ENCODE measurements at places on chromosomes 2 and 18. TPM values are rescaled to one million over a fixed set of nuclear protein-coding genes. Genes with fewer than 3 reads are reported as not detected.

DNA sequence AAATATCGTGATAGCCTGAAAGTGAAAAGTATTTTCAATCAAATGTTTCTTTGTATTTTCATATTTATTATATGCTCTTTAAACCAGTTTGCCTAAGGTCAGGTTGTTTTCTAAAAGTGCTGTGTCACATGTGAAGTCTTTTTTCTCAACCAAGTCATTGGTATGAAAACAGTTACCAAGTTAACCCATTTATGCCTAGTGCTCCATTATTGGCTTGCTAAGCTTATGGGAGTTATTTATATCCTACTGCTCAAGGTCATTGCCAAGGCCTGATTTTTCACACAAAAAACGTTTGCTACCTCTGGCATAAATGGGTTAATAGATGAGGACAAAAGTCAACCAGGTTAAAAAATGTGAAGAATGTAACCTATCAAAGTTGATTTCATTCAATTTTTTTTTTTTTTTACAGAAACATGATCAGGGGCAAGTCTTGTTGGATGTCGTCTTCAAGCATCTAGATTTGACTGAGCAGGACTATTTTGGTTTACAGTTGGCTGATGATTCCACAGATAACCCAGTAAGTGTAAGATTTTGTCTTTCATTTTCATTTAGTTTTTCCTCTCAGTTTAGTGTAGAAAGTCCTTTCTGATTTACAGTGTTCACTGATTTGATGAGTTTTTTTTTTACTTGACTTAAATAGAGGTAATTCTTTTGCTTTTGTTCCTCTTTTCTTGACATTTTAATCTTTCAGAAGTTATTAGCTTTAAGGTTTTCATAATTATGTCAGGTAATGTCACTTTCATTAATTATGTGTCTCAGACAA, 102.6 kb downstream of the PTPN4 start:
- DNase-seq, result no peak

The MTCL1 gene
- total RNA-seq, result 0.40 TPM

DNA sequence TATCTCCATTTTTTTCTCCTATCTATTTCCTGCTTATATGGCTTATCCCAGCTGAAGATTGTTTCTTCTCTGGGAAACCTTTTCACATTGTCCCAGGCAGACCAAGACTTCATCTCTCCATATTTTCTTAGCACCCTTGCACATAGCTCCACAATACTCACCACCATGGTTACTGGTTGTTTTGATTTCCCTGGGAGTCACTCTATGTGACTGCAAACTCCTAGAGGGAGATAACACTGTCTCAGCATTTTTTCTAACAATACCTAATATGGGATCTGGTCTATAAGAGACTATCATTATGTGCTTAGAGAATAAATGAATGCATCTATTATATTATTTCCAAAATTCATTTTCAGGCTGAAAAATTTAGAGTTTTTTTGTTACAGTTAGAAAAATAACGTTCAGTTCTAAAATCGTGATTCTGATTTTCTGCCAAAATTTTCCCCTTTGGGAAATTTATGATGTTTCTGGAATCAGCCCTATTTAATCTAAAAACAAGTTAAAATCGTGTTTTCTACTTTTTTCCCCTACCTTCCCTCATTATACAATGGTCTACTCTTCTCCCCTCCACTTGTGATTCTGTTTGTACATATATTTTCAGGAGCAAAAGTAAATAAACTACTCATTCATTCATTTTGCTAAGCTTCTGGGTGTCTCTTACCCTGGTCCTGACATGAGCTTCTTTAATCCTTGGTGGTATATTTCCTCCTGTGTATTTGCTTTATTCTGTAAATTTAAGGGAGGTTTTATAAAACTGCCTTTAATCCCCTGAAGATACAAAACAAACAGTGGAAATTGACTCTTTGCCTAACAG, 95.4 kb downstream of the HNMT start:
- no peak for DNase-seq

DNA sequence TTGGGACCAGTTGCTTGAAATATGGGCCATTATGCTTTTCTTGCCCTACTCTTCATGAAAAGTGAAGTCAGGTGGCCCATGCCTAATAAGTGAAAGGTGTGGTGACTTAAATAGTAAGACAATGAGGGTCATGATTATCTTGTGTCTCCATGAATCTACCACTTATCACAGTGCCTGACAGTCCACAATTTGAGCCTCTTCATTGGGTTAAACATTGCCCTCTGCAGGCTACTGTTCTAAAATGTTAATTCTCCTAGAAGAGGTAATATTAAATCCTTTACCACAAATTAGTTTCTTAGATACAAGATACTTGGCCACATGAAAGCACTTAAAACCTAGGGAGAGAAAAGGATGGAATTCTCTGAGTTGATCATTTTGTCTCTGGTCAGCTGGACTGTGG, 4.0 kb downstream of the EGR4 start:
- no peak for DNase-seq

GRCh38 chr2:181231151-181231550, 226.0 kb upstream of the ITGA4 start:
- peak; percentile 16 for DNase-seq

The SPRED2 gene
- 6.1 TPM for total RNA-seq

The UGT1A10 gene
- total RNA-seq, result not detected

GRCh38 chr2:120494446-120494845, 148.5 kb downstream of the INHBB start:
- no peak for DNase-seq

DNA sequence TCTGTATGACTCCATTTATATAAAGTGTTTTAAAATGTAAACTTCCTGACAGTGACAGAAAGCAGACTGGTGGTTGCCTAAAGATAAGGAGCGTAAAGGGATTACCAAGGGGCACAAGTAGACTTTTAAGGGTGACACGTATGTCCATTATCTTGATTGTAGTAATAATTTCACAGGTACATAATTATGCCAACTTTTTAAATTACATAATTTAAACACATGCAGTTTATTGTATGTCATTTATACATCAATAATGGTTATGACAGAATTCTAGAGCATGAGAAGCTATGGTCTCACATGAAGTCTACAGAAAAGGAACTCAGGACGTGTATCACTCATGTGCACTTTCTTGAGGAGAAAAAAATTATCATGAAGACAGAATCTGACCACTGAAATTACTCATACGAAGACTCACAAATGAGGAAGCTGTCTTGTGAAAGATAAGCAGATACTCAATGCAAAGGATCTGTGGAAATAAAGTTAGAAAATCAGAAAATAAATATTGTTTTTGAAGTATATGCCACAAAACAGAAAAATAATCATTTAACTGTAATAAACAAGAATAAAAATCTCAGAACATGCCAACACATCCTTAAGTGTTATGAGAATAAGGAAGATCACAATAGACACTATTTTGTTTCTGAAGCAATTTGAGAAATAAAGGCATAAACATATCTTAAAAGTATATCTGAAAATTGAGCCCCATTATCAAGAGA, 84.4 kb downstream of the TMEM131 start:
- no peak for DNase-seq

DNA sequence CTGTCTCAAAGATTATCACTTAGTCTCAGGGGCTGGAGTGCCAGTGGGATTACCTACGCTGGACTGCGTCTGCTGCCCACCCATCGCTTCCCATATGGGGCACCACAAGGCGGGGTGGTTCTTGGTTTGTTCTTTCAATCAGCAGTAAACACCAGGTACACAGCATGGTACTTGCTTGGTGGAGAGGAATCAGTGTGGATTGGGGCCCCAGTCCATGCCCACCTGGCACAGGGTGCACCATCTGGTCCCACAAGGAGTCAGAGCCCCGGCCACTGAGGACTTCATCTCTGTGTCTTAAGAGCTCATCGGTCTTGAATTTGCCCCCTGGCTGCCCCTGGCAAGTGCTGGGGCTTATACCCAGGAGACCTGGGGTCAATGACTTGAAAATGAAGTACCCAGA, 96.2 kb downstream of the GLI2 start:
- DNase-seq, result no peak

DNA sequence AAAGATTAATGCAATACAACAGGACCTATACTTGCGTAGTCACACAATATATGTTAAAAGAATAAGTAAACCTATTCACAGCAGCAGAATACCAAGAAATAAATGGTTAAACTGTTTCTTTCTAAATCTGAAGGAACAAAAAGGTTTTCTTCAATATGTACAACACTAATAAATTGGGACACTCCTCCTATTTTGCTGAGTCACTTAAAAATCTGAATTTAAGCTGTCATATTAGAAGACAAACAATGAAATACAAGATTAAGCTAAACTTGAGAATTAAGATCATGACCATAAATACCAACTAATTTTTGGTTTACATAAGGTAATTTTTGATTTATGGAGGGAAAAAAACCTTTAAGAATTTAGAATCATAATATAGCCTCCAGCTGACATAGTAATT, 92.8 kb downstream of the ARHGEF33 start:
- no peak for DNase-seq

The SPATA3 gene
- total RNA-seq, result 0.24 TPM

- DNase-seq, result peak; percentile 65
Observed at GRCh38 chr2:190343536-190344275, at the start of gene INPP1. TSS of gene INPP1 (plus strand) at chr2:190343589. CDS start at chr2:190360103, 16,514 bp downstream.

DNA sequence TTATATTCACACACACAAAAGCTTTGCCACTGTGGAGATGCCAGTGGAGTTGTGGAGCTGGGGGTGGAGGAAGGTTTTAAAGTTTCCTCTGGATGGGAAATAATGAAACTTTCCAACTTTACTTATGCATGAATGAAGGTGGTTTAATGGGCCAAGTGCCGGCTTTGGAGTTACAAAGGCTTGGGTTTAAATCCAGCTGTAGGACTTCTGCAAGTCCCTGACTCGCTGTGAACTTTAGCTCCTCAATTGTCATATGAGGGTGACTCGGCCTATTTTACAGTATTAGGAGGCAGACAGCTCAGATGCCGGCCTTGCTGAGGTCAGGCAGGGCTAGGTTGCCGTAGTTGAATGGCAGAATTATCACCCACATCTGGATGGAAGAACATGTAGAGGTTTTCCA, 415.8 kb upstream of the TRIB2 start:
- no peak for DNase-seq

The CNGA3 gene
- total RNA-seq, result not detected

The STRN gene
- total RNA-seq, result 22.3 TPM

DNA sequence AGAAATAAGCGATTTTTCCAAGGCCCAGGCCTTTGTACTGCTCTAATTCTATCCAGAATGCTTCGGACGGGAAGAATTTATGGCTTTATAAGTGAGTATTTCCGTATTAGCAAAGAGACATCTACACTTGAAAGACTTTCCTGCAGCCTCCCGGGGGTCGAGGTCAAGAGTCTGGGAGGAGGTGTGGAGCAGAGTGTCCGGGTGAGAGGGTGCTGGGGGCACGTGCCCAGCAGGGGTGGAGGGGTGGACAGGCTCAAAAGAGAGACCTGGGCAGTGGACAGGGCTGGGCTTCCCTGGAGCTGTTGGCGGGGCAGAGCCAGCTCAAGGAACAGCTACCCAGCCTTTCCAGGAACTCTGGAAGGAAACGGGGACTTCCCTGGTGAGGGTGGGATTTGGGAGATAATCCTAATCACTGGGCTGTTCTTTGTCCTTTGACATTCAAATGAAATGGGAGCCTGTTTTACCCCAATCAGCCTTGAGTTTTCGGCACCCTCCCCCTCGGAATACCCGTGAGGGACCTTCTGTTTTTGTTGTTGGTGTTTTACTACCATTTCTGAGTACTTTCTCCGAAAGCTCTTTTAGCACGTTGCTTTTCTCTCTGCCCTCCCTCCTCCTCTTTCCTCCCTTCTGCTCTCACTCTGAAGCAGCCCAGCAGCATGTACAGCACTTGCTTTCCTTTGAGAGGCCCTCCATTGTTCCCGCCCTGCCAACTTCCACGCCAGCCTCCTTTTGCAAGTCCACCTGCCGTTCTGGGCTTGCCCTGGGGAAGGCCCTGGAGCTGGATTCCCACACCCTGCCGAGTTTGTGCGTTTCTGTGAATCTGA, 164.7 kb downstream of the AGAP1 start:
- no peak for DNase-seq

DNA sequence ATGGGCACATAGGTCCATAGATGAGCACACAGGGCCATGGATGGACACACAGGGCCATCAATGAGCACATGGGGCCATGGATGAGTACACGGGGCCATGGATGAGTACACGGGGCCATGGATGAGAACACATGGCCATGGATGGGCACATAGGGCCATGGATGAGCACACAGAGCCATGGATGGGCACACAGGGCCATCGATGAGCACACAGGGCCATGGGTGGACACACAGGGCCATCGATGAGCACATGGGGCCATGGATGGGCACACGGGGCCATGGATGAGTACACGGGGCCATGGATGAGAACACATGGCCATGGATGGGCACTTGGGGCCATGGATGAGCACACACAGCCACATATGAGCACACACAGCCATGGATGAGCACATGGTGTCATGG, 192.6 kb upstream of the HDAC4 start:
- no peak for DNase-seq

DNA sequence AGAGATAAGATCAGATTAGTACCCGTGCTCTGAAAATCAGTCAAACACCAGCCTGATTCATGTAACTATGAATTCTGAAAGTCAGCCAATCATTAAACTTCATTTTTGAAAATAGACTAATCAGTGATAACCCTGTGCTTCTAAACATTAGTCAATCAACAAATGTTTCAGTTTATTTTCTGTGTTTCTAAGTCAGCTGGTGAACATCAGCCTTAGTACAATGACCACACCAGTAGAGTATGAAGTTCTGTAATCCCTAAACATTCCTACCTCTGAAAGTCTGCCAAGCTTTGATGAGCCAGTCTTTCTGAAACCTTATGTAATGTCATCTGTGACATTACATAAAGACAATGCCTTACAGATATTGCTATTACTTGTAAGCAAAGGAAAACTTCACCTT, 807.4 kb upstream of the CRIM1 start:
- no peak for DNase-seq

The TEKT4 gene
- not detected for total RNA-seq

GRCh38 chr18:76564655-76565237, 69.7 kb upstream of the ZNF516 start:
- DNase-seq, result no peak

- peak; percentile 32 for DNase-seq
Observed at GRCh38 chr2:218291318-218292047, 820 bp downstream of the TMBIM1 start.

The AQP12B gene
- total RNA-seq, result not detected

DNA sequence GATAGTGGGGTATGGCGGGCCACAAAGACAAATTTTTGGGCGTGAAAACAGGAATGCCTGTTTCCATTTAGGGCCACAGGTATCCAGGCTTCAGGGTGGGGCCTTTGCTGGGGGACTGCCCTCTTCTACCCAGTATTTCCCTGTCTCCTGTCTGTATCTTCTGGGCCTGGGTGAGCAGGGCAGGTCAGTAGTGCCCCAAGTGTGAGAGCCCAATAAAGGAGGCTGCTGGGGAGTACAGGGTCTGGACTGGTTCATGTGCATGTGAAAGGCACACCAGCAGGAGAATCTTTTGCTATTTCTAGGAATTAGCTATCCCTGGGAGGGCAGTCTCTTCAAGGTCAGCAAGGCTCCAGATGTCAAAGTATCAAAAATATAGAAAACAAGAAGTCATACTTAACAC, 71.5 kb downstream of the MEX3C start:
- DNase-seq, result no peak

The KIAA2012 gene
- total RNA-seq, result not detected

The NCK2 gene
- total RNA-seq, result 85.8 TPM

DNA sequence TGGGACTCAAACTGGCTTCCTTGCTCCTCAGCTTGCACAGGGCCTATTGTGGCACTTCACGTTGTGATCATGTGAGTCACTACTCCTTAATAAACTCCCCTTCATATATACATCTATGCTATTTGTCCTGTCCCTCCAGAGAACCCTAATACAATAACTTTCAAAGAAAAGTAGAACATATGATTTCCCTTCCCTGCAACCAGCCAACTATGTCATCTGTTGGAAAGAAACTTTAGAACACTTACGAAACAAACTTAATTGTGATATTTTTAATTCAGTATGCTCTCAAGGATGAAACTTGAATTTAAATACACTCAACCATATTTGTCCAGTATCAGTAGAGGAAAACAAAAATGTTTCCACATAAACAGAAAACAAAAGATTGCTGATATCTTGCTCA, 84.4 kb downstream of the DYM start:
- no peak for DNase-seq
